Substantia nigra (tissue), 51 donors: ENCODE measurements at places on chromosomes 3 and 15.

DNA sequence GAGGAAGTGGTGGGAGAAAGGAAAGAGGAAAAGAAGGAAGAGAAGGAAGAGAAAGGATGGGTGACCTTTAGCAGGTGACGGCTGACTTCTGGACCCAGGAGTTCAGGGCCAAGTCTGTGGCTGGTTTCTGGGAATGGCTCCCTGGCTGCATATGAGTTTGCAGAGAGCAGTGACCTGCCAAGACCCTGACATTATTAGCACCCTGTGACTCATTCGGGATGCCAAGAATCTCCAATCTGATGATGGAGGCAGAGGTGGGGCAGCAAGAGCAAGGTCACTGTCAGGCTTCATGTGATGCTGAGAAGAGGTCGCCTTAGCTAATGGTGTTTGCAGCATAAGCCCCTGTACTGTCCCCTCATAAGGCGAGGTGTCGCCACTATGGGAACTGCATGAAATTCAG, 42.6 kb downstream of the MYZAP start:
- DNase-seq: no peak

DNA sequence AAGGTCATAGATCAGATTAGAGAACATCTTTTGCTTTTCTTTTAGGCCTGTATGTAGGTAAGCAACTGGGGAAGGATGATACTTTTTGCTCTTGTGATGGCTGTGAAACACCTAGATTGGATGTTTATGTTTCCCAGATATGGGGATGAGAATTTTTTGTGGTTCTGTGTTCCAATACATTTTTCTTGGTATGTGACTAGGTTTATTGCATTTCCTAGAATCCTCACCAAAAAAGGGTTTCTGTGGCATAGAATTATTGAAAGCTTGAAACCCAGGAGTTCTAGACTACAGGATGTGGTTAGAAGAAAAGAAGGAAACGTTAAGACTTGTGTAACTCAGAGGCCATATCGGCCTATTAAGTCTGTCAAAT, 25.8 kb downstream of the OXNAD1 start:
- no peak for DNase-seq

DNA sequence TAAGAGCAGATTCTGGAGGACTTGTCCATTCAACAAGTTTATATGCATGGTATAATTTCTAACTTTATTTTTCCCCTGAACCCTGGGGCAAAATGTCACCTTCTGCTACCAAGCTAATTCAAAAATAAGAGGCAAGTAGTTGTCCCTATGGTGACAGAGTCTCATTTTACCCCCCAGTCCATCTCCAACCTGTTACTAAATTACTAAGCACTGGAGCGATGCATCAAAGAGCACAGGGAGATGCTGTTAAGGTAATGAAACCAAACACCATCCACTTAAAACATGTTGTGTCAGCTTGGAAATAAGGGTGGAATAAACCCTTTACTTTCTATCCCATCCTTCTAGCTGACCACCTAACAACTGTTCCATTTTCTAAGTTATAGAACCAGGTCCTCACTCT, 417.4 kb upstream of the ATP11B start:
- DNase-seq: no peak

DNA sequence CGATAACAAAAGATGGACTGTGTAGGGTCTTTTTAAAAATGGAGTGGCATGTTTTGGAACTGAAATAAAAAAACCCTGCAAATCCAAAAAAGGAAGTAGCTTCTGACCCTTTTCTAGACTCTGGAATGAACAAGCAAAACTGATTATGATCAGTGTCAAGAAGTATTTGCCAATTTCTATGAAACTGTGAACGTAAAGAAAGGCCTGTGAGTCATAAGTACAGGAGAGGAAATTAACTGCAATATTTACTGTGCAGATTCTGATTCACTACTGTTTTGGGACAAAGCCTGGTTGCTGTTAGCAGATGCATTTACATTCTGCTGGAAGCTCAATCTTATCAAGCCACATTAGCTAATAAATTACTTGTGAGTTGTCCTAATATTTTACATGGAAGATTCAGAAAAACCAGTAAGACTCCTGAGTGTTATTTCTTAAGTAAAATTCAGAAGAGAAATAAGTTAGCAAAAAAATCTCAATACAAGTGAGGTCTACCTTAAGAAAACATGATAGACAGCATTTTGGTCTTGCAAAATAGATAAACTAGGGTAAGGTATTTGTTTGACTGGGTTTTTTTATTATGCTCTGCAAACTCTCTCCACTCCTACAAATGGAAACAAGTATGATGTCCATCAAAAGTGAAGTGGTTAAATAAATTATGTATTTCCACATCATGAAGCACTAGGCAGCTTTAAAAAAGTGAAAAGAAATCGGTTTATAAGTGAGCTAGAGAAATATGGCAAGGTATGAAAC, 90.2 kb upstream of the LMOD3 start:
- DNase-seq: no peak

- no peak for DNase-seq
These were observed 57.2 kb downstream of the RAB11A start for GRCh38 chr15:65926459-65926858.

GRCh38 chr15:63457379-63457778, 47.0 kb upstream of the USP3 start:
- no peak for DNase-seq

GRCh38 chr3:185813205-185813604, 11.6 kb downstream of the IGF2BP2 start:
- DNase-seq: no peak

DNA sequence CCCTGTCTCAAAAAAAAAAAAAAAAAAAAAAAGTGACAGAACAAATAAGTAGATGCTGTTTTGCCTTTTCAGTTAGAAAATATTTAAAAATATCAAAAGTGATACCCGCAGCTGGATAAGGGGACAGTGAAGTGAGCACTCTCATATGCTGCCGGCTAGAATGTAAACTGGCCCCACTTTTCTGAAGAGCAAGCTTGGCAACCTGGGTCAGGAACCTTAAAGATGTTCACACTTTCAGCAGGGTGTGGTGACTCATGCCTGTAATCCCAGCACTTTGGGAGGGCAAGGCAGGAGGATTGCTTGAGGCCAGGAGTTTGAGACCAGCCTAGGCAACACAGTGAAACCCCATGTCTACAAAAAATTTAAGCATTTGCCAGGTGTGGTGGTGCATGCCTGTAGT, 17.4 kb downstream of the FSD2 start:
- no peak for DNase-seq

DNA sequence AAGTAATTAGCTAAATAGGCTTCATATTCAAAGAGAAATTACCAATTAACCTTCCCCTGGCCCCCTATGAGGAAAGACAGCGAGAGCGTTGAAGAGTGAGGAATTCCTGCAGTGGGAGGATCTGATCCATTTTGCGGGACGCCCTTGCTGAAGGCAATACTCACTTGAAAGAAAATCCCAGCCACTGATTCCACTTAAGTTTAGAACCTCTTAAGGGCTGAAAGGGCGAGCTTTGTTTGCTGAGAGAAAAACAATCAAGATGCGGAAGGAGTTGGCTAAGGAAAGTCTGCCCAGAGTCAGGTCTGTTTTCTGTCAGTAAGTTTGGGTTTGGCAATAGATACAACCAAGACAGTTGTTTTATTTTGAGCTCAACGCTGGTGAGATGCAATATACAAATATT, 102.8 kb upstream of the GBE1 start:
- DNase-seq: no peak

- no peak for DNase-seq
These were observed 13.2 kb downstream of the FSTL1 start for GRCh38 chr3:120437559-120437958.

- no peak for DNase-seq
These were observed 20.1 kb downstream of the IFT122 start for GRCh38 chr3:129460155-129460554.

GRCh38 chr3:172717493-172718088, 6.7 kb upstream of the NCEH1 start:
- no peak for DNase-seq

- DNase-seq: no peak
These were observed 34.5 kb downstream of the ALCAM start for GRCh38 chr3:105401254-105401653.

- no peak for DNase-seq
These were observed 20.3 kb upstream of the FRMD4B start for GRCh38 chr3:69406163-69406562.

DNA sequence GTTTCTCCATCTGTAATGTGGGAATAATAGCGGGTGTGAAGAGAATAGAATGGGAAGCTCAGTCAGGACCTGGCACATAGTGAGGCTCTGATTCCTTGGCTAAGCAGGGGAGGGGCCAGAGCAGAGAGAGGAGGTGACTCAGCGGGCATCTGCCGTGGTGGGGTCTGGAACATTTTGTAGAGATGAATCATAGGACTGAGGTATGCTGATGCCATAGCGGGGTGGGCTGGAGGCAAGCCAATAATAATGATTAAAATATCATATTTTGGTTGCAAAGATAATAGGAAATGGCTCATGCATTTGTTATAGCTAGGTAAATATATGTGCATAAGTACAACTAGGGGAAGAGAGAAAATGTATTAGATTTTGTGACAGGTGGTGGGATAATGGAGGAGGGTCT, 11.2 kb downstream of the TGM4 start:
- no peak for DNase-seq

GRCh38 chr3:98962189-98962930, 60.9 kb upstream of the DCBLD2 start:
- DNase-seq: no peak

- DNase-seq: no peak
These were observed 1.6 kb downstream of the FAM174B start for GRCh38 chr15:92653836-92654539.

- DNase-seq: no peak
These were observed 305.9 kb downstream of the CACNA2D3 start for GRCh38 chr3:54427941-54428871.

DNA sequence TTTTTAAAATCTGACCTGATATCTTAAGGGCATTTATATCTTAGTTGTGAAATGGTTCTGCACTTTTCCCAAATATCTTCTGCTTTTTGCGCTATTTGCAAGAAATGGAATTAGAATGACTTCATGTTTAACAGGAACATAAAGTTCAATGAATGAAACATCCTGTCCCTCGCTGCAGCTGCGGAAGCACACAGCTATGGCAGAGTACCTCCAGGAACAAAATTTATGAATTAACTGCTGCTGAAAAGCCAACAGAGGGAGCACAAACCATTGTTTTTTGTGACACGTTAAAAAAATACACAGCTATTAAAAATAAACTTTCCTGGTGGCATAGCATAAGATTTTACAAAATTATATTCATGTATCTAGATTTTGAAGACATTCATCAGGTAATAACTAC, 404.4 kb upstream of the MDFIC2 start:
- no peak for DNase-seq

DNA sequence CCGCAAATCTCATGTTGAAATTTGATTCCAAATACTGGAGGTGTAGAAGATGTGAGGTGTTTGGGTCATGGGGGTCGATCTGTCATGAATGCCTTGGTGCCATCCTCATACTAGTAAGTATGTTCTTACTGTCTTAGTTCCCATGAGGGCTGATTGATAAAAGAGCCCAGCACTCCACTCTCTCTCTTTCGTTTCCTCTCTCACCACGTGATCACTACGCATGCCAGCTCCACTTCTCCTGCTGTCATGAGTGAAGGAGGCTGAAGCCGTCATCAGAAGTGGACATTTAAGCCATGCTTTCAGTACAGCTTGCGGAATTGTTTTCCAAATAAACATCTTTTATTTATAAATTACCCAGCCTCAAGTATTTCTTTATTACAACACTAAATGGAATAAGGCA, 6.1 kb downstream of the OR5H15 start:
- DNase-seq: no peak

- DNase-seq: no peak
These were observed 23.2 kb downstream of the MRPS25 start for GRCh38 chr3:15041950-15042349.

DNA sequence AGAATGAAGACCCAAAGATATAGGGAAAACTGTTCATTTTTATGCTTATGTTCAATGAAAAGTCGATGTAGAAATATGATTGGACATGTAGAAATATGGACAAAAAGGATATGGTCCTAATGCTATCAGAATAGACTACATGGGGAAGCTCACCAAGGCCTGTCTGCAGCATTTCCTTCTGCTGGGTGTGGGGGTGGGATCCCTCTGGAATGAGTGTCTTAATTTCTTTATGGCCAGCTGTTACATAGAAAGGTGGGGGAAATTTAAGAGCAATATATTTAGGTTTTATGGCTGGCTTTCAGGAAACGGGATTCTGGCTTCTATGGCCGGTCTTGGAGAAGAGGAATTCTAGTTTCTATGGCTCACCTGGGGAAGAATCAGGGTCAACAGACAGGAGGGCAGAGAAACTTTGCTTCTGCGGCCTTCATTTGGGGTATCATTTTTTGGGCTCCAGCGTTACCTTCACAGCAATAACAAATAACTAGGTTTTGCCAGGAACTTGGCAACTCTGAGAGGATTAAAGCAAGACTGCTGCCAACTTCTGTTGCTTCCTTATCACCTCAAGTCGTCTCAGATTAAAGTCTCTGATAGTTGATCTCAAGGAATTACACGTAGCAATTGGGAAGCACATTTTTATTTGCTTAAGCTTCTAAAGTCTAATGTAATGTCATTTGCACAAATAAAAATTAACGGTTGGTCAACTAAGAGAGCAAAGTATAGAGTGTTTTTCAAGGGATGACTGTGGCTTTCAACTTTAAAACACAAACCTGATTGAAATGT, 57.0 kb upstream of the GATM start:
- no peak for DNase-seq

- DNase-seq: no peak
These were observed 25.0 kb downstream of the ACP3 start for GRCh38 chr3:132342183-132342582.

DNA sequence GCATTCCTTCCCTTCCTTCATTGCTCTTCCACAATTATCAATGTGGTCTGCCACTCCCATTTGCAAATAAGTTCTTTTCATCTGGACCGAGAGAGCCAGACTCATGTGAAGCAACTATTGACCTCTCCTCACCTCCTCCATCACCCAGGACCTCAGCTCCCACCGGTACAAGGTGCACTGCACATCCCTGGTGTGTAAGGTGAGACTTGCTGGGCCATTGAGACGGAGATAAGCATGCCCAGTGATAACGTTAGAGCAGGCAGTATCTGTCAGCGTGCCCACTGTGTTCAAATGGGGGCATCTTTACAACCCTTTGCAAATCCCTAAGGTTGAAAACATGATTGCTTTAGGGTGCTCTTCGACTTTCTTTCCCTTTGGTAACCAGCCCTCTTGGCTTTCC, 154.8 kb downstream of the ADAMTS17 start:
- DNase-seq: no peak

DNA sequence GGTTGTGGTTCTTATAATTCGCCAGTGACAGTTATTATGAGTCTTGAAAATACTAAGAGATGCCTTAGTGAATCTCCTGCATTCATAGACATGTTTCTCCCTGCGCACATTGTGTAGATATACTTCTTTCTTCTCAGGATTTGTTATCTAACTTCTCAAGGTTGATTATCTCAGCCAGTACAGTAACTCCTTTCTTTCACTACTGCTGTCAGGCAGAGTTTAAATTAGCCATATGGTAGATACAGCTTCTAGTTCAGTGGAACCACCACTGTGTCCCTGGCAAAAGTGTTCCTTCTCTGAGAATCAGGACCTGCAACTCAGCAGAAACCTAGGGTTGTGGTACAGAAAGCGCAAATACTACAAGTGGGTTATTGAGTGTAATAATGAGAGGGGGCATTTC, 175.0 kb upstream of the SGO1 start:
- no peak for DNase-seq
